ENCODE measurements at places on chromosomes 2 and 18.

- DNase-seq: no peak
Measured at GRCh38 chr2:240304746-240305161, 130.7 kb upstream of the GPC1 start.

GRCh38 chr2:11373096-11373495 lies 28.7 kb upstream of the ROCK2 start:
- DNase-seq: no peak

DNA sequence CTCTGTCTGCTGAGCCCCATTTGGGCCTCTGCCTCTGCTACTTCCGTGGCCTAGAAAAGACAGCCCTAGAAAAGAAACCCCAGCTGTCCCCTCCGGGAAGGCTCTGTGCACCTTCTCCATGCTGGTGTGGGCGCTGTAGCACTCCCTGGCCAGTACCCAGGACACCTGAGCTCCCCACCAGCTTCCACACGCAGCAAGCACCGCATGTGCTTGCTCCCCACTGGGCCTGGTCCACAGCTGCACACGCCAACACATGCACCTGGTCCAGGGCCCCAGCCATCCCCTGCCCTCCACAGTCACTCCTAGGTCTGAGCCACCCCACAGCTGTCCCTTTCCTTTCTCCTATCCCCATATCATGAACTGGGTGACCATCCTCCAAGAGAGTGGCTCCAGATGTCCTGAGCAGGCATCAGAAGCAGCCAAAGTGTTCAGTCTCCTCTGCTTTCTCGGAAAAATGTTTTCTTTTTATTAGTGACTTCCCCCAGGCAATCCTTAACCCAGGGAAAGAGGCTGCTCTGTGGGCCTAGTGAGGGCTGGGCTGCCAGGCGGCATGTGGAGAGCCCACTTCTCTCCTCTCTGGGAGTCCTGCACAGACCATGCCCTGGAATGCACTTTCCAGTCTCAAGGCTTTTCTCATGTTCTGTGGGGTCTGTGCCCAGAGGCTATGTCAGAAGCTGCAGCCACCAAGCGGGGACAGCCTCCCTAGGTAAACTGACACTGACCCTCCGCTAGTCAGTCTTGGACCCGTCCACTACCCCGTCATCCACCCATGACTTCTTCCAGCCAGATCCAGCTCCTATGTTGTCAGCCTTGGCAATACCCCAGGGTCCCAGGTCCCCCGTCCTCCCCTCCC lies 133.7 kb downstream of the KLHL29 start:
- DNase-seq: no peak

DNA sequence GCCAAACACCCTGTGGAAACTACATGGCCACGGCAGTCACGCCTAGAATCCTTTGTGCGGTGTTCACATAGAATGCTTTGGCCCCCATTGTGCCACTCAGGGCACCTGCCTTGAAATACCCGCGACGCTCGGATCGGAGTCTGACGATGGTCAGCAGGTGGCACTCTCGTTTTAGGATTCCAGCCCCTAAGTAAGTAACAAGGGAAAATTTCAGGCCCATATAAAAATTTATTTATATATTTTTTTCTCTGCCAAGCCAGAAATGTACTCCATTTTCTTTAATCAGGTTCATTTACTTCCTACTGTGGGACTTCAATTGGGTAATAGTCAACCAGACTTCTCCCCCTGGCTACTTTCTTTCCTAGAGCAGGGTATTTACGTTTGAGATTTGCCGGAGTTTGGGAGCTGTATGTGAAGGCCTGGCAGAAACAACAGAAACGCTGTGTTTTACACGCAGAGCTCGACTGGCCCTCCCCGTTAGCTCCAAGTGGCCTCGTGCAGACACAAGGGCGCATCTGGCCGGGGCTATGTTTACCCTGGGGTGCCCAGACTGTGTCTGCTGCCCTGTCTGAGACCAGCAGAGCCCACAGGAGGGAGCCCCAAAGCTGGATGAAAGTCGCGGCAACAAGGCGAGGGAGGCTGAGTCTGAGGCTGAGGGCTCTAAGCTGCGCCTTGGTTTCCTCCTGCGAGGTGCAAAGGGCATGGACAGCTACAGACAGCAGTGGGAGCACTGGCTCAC lies 41.6 kb downstream of the LRRC30 start:
- DNase-seq: no peak

DNA sequence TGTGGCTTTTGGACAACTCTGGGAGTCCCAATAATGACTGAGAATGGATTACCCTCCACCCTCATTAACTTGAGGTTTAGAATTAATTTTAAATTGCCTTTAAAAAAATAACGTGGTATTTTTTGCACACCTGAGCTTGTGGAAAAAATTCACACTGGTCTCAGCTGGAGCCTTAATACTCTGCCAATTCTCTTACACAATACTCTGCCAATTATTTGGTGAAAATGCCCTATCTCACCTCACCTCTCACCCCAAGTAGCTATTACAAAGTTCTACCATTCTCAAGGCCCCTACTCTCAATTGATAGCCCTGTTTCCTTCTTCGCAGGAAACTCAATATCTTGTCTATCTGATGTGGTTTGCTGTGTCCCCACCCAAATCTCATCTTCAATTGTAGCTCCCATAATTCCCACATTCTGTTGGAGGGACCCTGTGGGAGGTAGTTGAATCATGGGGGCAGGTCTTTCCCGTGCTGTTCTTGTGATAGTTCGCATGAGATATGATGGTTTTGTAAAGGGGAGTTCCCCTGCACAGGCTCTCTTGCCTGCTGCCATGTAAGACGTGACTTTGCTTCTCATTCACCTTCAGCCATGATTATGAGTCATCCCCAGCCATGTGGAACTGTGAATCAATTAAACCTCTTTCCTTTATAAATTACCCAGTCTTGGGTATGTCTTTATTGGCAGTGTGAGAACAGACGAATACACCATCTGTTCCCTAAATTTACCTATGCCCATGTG lies 27.4 kb upstream of the C2orf69 start:
- DNase-seq: no peak

DNA sequence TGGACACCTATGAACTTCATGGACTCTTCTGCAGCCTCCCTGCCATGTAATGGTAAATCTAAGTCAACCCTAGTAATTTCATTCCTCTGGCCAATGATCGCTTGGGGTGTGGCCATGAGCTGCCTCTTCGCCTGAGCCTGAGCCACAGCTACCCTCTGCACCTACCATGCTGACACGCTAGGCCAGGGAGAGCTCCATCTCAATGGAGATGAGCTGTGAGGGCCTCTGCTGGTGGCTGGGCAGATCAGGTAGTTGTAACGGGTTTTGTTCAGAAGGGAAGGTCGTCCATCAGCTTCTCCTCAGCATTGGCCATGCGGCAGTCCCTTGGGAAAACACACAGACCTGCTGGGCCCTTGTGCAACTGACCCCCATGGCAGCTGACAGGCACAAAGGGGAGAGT lies 24.4 kb downstream of the MPHOSPH10 start:
- peak; percentile 11 for DNase-seq

GRCh38 chr18:55407774-55408535 lies 180.0 kb downstream of the TCF4 start:
- DNase-seq: no peak

- DNase-seq: no peak
Measured at GRCh38 chr2:108388045-108388444, 10.3 kb downstream of the SULT1C4 start.

DNA sequence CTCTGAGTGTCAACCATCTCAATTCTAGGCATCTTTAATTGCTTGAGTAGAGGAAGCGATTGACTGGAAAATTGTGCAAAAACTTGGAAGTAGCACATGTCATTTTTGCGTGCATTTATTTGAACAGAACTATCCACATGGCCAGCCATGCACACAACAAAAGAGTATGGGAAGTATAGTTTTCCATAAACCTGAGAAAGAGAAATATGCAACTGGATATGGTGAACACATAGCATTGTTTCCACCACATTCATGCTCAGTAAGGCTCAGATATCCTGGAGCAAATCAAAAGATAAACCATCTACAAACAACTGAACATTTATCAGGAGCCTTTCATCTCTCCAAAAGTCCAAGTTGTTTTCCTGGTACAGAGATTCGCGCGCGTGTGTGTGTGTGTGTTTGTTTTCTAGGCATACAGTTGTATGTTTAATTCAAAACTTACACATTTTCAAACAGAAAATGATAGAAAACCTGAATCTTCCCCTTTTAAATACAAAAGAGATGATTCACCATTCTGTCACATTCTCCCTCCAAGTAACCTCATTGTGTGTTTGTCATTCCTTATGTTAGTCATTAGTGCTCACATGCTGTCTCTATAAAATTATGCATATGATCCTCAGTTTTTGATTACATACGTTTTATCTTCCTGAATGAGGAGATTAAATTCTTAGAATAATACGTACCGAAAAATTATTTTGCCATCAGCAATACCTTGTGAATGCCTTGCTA lies 780.4 kb upstream of the NRXN1 start:
- no peak for DNase-seq

DNA sequence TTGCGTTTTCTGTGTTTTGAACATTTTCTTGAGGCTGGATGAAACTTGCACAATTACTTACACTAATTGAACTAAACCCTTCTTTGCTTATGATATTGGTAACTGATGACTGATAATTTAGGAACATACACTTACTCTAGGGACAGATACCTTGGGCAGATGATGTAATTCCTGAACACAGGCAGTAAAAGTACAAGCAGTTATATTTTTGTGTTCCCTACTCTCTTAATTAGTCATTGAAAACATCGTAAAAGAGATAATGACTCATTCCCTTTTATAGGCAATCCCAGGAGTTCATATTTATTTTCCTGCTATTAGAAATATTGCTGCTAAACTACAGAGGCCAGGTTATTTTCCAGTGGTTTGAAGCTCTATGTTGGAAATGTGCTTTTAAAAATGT lies 46.4 kb downstream of the CCDC85A start:
- no peak for DNase-seq

GRCh38 chr2:128280901-128281321 lies 37.8 kb downstream of the HS6ST1 start:
- DNase-seq: no peak

DNA sequence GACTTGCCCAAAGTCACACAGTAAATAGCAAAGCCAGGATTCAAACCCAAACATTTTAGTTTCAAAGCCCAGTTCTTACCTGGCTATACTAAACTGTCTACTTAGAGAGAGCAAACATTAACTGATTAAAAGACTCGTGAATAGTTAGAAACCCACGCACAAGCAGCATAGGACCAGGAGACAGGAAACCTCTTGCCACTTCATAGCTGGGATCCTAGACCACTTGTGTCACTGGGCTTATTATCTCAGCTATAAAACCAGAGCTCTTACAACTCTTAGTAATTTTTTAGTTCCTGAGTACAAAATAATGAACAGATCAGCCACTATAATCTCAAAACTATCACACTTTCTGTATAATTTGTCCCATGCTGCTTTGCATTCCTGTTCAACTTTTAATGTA lies 2.4 kb upstream of the AAK1 start:
- no peak for DNase-seq

GRCh38 chr18:61651145-61651879 lies 241.5 kb downstream of the RNF152 start:
- DNase-seq: no peak

- peak; percentile 19 for DNase-seq
Measured at GRCh38 chr18:61635901-61636528, 256.8 kb downstream of the RNF152 start.

DNA sequence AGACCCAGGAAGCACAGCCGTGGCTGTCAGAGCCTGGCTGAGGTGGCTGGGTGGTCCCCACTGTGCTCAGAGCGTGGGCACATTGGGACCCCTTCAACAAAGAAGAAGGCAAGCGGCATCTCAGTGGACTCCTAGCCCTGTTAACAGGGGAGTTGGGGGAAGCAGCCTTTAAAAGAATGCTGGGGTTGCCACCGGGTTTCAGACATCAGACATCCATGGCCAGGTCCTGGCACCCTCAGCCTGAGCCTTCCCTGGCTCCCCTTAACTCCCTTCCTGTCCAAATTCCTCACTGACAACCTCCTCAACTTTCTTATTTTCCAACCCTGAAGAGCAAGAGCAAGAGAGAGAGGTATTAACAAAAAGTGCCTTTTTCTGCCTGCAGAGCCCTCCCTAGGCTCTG lies 24.8 kb upstream of the GNAL start:
- no peak for DNase-seq

GRCh38 chr18:25229920-25230319 lies 122.0 kb downstream of the ZNF521 start:
- no peak for DNase-seq

DNA sequence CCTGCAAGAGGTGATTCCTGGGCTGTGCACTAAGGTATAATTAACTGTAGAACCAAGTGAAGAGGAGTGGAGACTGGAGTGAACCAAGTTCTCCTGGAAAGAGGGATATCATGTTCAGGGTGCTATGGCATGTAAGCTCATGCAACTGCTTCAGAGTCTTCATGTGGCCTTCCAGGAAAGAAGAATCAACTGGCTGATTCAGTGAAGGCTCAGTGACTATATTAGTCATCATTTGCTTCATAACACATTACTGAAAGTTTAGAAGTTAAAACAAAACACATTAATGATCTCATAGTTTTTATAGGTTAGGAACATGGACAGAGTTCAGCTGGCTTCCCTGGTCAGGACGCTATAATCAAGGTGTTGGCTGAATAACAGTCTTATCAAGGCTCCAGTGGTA lies 1200.8 kb upstream of the GYPC start:
- DNase-seq: no peak

DNA sequence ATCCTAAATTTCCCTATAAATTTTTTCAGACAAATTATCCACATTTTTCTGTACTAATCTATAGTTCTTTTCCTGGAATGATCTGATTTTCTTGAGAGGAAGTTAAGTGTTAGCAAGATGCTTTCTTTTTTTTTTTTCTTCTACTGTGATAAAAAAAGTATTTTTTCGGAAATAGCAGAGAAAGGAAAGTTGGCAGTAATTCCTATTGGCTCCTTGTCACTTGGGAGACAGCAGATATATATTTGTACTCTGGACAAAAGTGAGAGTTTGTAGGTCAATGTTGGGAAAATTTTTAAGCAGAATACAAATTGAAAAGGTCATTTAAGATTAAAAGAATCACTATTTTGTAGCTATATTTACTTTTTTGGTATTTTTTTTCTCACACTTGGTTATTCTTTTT lies 635.7 kb upstream of the NRXN1 start:
- no peak for DNase-seq

- DNase-seq: no peak
Measured at GRCh38 chr2:19748711-19749506, 152.9 kb downstream of the TTC32 start.

GRCh38 chr18:8356001-8356400 lies 253.2 kb upstream of the RAB12 start:
- DNase-seq: no peak

GRCh38 chr18:7859122-7859521 lies 292.0 kb downstream of the PTPRM start:
- DNase-seq: no peak

DNA sequence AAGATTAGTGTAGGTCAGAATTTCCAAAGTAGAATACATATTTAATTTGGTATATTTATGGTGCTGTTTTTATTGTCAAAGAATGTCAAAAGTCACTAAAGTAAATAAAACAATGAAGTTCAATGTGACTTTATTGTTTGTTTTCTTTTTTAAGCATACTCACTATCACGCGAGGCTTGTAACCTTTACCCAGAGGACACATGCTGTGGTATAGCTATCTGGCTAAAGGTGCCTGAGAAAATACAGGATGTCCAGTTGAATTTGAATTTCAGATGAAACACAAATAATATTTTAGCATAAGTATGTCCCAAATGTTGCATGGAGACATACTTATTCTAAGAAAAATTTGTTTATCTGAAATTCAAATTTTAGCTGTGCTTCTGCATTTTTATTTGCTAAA lies 103.3 kb upstream of the KLF7 start:
- DNase-seq: no peak

Measured in stimulated activated CD4-positive, alpha-beta T cell treated with anti-CD3 and anti-CD28 coated beads, Interleukin-4, amount 100 ng/mL, for 1 hour (primary cell).